ENCODE measurements at places on chromosomes 3 and 15.

- DNase-seq = no peak
These were observed 215.0 kb upstream of the IGF1R start for GRCh38 chr15:98433346-98433745.

GRCh38 chr15:60520825-60521368 is 42.0 kb upstream of the ICE2 start:
- peak; percentile 53 for DNase-seq

- DNase-seq = no peak
These were observed 9.3 kb downstream of the HHLA2 start for GRCh38 chr3:108305484-108306172.

- no peak for DNase-seq
These were observed 183.4 kb upstream of the TOPAZ1 start for GRCh38 chr3:44058022-44058867.

DNA sequence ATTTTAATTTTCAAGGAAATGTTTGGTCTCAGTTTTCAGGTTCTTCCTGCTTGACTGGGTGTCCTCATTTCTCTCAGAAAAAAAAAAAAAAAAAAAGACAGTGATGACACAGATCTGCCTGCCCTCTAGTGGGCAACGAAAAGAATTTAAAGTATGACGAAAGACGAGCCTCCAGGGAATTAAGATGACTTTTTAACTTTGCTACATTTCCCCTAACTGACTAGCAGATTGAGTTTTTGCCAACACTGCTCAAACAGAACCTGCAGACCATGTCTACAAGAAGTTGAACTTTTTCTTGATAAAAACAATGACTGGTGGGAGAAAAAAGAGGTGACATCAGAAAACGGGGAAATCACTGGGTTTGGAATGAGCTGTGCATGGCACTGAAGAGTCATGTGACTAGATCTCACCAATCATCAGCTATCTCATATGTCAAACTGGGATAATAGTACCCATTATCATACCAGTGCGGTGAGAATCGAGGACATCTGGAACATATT is 40.8 kb downstream of the EOMES start:
- no peak for DNase-seq

GRCh38 chr15:100628746-100629145 is 26.4 kb downstream of the ASB7 start:
- DNase-seq = no peak

DNA sequence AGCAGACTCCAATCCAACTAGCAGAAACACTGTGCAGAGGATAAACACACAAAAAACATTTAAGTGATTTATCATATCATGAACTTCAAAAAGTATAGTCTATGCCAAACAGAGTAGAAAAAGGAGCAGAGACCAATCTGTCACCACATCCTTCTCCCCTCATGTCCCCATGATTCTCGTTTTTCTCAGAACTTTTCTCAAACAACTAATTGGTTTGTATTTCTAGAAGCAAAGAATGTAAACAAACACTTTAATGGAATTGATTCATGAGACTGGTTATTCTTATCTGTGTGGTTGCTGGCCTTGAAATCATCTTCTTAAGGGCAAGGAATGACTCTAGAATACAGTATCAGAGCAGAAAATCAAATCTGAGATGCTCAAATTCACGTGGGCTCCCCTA is 294.2 kb upstream of the THBS1 start:
- DNase-seq = no peak
